ENCODE measurements at places on chromosomes 2 and 18.

GRCh38 chr2:61853086-61853846 lies 594 bp downstream of the FAM161A start:
- DNase-seq, result no peak

DNA sequence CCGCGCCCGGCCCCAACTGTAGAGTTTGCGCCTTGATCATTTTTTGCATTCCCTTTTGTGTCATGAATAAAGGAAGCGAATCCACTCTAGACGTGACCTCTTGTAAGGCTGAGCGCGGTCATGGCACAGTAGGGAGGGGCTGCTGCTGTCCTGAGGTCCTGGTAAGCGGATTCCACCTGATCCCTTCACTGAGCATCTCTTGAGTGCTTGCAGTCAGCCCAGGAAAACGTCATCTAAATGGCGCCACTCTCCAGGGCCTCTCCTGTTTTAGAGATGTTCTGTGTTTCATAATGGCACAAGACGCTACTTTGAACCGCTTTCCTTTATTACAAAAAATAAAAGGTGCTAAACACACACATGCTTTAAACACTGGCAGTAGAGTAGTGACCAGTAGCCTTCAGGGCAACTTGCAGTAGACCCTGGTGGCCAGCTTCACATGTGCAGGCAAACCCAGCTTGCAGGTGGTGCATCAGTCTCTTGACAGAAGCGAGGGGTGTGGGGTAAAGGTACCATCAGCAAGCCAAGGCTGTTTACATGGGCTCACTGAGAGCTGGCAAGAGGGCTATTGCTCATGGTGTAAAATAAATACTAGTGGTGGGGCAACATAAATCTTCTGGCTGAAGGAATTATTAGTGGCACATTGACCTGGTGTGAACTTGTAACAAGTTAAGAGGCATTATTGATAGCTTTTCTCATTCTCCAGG lies 43.0 kb upstream of the ACKR3 start:
- DNase-seq, result no peak

DNA sequence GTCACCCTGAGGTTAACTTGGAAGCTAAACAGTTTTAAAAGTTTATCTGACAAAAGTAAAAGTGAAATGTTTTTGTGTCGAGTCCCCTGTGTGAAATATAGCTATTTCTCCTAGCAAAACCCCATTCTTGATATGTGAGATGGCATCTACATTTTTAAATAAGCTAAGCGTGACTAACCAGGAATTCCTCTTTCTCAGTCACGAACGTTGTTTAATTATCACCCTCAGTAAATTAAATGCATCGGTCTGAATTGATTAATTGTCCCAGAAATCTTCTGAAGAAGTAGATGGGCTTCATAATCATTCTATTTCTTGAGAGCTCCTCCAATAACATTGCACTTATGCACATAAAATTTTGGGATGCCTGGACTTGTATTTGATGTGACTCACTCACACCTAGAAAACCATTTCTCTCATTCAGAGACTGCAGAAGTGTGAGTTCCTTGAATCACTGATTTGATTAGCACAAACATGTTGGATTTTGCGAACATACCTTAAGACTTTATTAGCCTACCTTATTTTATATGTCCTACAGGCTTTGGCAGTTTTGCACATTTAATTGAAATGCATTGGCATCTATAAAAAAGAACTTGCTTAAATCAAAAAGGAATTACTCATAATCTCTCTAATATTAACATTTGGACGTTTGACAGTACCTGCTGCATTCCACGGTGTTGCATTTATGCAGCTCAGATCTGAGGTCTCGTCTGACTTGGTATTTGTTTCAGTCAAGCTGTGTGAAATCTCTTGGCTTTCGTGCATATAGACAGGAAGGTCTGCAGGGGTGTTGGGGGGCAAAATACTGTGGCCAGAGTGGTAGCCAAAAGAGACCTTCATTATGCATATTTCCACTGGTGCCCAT lies 475.2 kb downstream of the EPHA4 start:
- no peak for DNase-seq

GRCh38 chr2:167681234-167682015 lies 566.0 kb downstream of the STK39 start:
- DNase-seq, result no peak

DNA sequence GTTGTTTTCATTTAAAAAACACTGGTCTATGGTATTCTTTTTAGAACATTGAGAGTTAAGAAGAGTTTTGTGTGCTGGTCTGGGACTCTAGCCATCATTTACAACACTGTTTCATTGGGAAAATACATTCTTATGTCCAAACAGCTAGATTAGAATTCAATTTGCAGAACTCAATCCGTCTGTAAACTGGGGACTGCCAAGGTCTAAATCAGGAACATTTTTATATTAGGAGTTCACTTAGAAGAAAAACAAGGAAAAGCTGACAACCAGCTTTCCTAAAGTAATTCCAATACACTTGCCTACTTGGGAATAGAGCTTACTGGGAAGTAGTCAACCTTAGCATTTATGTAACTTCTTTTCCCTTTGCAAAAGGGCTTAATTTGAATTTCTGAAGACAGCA lies 91.5 kb upstream of the RNF152 start:
- DNase-seq, result no peak

GRCh38 chr2:206700156-206700555 lies 18.0 kb downstream of the DYTN start:
- no peak for DNase-seq

DNA sequence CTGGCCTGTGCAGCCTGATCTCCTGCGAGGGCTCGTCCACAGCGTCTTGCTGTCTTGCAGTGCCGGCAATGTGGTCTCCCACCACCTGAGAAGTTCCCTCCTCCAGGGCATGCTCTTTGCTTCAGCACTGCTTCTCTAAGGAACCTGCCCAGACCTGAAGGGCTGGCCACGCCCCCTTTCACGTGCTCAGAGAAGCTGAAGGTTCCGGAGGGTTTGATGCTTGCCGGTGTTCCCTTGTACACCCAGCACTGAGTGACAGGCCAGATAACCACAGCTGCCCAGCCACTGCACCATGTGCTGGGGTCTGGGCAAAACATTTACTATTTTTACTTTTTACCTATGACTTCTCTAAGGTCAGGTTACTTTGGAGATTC lies 1.7 kb upstream of the POLR2D start:
- peak; percentile 71 for DNase-seq

DNA sequence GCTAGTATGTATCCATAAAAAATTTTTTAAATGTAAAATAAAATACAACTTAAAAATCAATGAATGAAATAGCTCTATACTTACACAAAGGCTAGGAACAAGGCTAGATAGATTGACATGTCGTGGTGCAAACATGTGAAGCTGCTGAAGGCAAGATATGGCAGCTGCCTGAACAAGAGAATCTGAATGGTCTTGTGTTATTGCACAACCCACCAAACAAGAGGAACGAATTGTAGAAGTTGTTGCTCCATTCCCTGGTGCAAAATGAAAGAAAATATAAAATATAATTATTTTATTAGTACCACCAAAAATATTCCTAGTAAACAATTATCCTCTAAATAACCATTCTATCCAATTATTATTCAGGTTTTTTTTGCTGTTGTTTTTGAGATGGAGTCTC lies 46.4 kb downstream of the HEATR5B start:
- no peak for DNase-seq

- no peak for DNase-seq
Measured at GRCh38 chr2:191314697-191315364, 69.6 kb downstream of the MYO1B start.

- no peak for DNase-seq
Measured at GRCh38 chr2:240518981-240519380, 38.8 kb downstream of the ANKMY1 start.

- DNase-seq, result no peak
Measured at GRCh38 chr2:239946562-239946863, 78.6 kb downstream of the NDUFA10 start.
